ENCODE measurements at places on chromosomes 5 and 9. TPM values are rescaled to one million over a fixed set of nuclear protein-coding genes. Genes with fewer than 3 reads are reported as not detected.
A peak's percentile ranks its signal among the peaks of the same experiment; 100 is the strongest.

FOCAD gene
- total RNA-seq, result 34.8 TPM

DNA sequence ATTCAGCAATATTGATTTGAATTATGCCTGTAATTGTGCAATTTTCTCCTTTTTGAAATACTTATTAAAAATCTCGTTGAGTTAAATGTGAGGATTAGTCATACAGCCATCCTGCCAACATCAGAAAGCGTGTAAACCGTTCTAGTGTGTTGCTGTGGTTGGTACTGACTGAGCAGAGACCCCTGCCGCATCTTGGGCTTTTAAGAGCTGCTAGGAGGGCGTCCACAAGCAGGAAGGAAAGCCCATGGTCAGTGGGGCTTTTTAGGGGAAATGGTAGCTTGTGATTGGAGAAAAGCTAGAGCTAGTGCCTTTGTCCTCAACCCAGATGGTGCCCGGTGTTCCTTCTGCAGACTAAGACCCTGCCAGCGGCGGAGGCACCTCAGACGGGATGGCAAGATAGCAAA lies 1.3 kb downstream of the SDHA start:
- DNase-seq, result no peak

GRCh38 chr9:22617156-22617555 lies 170.5 kb downstream of the DMRTA1 start:
- DNase-seq, result no peak

DNA sequence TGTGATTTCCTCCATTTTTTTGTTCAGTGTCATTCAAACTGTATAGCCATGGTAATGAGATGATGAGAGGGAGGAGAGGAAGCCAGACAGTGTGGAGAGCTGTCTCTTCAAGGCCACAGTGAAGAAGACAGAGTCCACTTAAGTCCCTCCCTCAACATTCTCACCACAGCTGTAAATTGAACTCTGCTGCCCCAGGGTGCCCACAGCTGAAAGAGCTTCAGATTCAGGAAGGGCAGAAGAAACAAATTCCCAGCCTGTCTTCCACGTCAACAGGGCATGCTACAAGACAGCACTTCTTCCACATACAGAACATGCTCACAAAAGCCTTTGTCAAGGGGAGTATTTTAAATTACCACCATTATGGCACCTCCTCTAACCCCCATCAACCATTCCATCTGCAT lies 100.4 kb downstream of the KLHL3 start:
- DNase-seq, result no peak

PCSK1 gene
- not detected for total RNA-seq

DNA sequence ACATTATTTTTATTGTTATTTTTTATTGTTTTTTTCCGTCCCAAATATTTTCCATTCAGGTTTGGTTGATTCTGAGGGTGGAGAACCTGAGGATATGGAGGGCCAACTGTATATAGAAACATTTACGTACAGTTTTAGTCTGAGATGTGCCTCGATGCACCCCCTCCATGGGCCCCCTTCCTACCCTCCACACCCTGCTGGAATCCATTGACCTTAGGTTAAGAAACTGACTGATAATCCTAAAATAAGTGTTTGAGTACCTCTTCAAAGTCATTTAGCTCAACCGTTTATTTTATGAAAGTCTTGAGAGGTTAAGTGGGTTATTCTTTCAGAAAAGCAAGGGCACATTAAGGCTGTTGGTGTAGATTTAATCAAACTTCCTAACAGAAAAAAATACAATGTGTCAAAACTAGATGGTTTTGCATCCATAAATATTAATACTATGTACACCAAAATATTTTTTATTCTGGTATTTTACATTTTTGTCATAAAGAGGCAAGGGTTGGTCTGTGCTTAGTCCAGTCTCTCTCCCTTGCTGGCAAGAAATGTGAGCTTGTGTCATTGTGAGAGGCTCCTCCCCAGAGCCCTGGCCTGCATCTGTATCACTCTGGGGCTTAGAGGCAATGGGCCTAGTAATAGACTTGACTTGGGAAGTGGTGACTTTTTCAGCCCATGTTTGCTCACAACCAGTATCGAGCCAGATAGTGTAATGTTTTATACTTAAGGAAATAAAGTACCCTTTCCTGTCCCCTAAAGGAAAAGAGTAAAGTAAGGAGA lies 15.7 kb downstream of the MTRR start:
- DNase-seq, result no peak

DNA sequence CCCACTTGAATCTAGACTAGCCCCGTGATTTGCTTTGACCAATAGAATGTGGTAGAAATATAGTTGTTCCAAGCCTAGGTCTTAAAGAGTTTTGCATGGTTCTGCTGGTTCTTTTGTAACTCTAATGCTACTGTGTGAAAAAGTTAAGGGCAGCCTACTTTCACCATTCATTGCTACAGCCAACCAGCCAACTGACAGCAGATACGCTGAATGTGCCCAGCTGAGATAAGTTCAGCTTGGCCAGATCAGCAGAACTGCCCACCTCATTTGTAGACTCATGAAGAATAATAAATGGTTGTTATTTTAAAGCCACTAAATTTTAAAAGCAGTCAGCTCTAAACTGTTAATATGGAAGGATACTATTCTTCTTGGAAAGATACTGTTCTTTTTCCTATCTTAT lies 23.9 kb downstream of the NR3C1 start:
- DNase-seq, result no peak

- no peak for DNase-seq
These were observed 97.5 kb downstream of the PHF2 start for GRCh38 chr9:93673839-93674334.

DNA sequence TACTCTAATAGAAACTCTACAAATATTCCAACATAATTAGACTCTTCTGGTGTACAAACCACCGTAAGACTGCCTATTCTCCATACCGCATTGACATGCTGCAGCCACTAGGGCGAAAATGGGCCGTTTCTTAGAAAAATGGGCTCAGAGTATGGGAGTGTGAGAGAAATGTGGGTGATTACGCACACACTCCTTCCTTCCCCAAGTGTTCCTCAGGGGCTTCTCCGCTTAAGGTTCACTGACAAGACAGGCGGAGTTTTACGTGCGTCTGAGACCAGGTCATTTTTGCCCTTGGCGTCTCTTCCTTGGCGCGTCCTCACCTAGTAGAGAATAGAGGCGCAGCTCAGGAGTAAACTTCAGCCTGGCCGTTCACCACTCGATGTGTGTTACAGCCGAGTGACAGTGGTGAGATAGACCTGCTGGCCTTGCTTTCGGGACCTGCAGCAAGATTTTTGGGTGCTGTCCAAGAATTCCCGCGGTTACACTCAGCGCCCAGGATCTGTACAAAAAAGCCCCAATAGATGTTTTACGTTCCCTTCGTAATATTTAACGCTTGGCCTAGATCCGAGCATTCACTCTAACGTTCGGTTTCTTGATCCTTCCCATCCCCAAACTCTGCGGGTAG lies 1.8 kb upstream of the NTRK2 start:
- DNase-seq, result no peak

DNA sequence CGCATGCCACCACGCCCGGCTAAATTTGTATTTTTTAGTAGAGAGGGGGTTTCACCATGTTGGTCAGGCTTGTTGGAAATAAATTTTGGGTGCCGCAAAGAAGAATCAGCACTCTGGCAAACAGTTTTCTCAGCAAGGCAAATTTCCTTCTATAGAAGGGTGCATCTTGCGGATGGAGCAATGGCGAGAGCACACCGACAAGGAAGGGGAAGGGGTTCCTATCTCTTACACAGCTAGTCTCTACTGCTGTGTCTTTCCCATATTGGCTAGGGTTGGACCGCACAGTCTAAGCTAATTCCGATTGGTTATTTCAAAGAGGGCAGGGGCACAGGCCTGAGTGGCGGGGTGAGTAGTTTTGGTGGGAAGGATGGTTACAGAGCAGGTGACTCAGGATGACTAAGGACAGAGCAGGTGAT lies 707 bp downstream of the GTF3C5 start:
- no peak for DNase-seq

DNA sequence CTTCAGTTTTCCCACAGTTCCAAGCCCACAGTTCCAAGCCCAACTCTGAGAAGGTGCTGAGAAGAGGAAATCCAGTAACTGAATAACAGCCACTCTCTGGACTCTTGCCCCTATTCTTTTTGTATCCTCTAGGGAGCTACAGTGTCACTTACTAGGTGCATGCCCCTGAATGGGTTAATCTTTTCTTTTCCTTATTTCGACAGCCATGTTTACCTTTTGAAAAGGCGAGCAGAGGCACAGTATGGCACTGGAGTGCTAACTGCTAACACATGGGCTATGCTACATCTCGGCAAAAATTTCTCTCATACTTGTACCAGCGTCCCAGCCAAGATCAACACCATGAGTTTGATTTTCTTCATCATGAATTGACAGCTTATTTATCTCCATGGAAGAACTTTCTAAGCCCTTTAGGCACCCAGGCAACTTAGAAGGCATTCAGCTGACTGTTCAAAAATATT lies 222.6 kb downstream of the EBF1 start:
- DNase-seq, result no peak

GRCh38 chr5:174727794-174728680 lies 3.7 kb downstream of the MSX2 start:
- DNase-seq, result no peak

- DNase-seq, result no peak
These were observed 12.8 kb downstream of the AMBP start for GRCh38 chr9:114065304-114065703.

DNA sequence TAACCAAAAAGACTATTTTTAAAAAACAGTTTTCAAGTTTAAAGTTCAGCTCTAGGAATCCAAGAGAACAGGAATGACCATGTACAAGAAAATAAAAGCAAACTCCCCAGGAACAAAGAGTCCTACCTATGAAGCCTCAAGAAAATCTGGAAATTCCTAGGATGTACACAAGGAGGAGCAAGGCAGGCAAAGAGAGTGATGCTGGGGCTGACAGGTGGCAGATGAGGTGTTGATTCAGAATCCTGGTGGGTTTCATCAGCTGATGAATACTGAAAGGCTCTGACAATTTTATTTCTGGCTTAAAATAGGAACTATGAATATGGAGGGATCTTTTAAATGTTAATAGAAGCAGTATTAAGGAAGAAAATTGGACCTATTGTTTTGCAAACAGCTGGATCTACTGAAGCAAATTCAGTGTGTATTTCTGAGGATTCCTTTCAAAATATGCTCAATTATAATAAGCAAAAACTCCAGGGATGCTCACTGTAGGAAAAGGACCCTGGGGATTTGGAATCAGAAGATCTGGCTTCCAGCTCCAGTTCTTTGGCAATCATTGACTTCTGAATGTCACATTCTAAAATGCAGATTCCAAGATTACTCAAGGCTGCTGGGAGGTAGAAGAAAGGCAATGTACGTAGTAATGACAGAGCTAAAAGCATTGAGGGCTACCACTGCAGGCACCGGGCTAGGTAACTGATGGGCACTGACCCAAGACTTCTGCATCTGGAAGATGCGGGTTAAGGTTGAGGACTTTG lies 28.0 kb upstream of the SH3RF2 start:
- no peak for DNase-seq

GRCh38 chr9:114524247-114524681 lies 19.0 kb upstream of the WHRN start:
- DNase-seq, result no peak

- no peak for DNase-seq
These were observed 528 bp upstream of the TRPM3 start for GRCh38 chr9:71122022-71122275.

DNA sequence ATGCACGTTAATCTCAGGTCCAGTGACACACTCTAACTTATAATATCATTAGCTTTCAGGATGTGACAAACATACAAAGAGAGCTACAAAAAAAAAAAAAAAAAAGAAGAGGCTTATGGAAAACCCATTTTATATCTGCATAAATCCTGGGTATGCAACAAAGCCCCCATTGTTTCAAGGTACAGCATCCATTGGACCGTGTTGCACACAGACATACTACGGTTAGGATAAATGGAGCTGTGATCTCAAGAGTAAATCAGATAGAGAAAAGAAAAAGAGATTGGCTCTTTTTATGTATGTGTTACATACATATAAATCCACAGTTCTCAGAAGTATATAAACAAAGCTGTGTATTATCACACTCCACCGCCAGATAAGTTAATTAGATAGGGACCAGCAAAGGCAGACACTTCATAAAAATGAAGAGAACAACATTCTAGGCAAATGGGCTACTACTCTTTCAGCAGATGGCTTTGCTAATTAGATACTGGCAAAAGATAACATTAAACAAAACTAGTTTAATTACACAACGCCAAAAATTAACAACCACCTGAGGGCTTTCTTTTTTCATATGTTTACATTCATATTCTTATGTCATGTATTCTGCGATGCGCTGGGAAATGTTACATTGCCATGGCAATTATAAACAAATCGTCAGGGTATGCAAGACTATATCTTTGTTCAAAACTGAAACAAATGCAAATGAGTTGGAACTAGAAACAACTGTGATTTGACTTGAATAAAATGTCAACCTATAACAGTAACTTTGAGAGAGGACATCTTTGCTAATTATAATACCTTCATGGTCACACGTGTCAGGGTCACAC lies 304.2 kb downstream of the SEMA5A start:
- DNase-seq, result no peak

DNA sequence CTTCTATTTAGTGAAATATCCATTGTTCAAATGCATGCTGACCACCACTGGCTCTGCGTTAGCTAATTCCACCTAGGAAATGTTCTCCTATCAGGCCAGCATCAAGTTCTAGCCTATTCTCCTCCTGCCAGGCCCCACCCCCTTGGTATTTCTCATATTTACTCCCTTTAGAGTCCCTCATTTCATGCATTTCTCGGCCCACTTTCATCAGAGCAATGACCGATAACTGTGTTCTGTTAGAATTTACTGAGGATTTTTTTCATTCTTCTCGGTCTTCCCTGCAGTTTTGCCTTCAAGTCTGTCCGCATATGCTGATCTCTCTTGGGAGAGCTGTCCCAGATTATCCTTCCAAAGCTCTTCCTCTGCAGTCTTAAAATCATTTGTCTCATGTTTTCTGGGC lies 143.4 kb downstream of the GOLPH3 start:
- no peak for DNase-seq

DNA sequence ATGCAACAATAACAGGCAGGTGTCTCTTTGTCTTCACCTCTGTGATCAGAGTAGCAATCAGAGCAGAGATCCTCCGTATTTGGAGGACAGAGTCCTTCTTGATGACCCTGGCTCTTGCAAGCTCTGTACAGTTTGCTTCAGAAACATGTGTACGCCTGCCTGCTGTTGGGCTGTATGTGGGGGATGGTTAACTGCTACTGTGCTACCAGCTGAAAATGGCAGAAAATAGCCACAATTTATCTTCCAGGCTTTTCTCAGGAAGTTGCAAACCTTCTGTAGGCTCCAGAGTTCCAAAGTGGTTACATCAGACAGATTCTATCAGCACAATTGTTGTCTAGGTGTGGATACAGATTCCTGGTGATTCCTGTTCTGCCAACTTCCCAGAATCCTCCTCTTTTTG lies 35.5 kb downstream of the DDX46 start:
- peak; percentile 20 for DNase-seq

ZNF658 gene
- total RNA-seq, result 1.6 TPM

DNA sequence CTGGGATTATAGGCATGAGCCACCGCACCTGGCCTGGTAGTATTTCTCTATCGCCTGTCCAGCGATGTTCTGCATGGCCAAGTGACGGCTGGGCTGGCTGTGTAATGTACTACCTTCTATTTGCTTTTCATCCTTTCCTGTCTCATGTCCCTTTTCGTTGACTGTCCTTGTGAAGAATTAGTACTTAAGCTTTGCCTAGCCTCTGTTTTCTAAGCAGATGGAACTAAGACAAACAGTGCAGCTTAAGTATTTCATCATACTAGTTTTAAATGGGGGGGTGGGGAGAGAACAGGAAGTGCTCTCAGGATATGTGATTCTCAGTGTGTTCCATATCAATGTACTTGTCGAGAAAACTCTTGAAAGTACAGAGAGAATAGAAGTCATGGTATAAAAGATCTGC lies 31.7 kb upstream of the CCL21 start:
- DNase-seq, result no peak

All from HFFc6 (cell line).